Stimulated activated effector memory CD8-positive, alpha-beta T cell treated with anti-CD3 and anti-CD28 coated beads, Interleukin-12 subunit alpha, Interleukin-12 subunit beta, amount 100 ng/mL, for 72 hours (primary cell): ENCODE measurements at places on chromosomes 1 and 21.

GRCh38 chr1:100530880-100531487 lies 7.0 kb upstream of the GPR88 start:
- DNase-seq, result no peak

DNA sequence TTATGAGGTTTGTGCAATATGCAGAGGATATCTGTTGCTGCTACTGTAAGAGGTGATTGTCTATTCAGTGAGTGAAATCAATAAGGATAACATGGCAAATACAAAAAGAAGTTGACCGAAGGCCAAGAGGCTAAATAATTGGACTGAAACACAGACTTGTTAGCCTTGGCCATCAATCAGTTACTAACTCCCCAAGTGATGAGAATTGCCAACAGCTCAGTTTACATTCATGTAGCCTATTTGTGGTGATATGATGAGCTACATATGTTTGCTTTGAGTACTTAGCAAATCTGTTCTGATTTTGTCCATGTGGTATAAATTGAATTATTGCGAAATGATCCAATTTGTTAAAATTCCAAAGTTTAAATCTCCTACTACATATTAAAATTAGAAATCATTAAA lies 68.6 kb upstream of the VAV3 start:
- DNase-seq, result no peak

DNA sequence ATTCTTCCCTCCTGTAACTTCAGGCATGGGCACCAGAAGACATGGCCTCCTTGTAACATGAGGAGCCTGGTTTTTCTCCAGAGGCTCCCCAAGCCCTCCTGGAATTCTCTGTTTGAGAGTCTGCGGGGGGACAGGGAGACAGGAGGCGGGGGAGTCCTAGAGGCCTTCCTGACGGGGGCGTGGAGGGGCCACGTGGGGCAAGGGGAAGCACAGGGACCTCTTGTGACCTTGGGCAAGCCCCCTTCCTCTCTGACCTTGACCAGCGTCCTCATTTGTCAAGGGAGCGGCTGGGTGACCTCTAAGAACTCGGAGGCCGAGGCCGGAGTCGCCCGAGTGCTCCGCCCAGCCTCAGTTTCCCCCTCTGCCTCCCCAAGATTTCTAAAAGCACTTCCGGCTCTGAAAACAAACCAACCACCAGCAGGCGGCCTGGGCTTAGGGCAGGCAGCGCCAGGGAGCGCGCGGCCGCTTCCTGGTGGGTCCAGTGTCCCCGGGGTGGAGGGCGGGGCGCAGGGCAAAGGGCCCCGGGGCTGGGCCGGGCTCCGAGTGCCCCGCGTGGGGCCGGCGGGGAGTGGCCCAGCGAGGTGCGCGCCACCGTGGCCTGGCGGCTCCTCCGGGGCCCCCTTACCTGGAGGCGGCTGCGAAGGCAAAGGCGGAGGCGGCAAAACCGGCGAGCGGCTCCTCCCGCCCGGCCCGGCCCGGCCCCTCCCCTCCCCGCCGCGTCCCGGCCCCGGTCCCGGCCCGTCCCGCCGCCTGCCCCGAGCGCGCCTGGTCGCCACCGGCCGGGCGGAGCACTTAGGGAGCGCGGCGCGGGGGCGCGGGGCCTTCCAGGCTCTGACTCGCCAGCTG lies at the start of gene TMCO4:
Gene TMCO4 (minus strand): TSS at position 687 of the 846 bp plus-strand sequence. CDS start 19,158 bp downstream, outside the sequence.
- peak; percentile 49 for DNase-seq

DNA sequence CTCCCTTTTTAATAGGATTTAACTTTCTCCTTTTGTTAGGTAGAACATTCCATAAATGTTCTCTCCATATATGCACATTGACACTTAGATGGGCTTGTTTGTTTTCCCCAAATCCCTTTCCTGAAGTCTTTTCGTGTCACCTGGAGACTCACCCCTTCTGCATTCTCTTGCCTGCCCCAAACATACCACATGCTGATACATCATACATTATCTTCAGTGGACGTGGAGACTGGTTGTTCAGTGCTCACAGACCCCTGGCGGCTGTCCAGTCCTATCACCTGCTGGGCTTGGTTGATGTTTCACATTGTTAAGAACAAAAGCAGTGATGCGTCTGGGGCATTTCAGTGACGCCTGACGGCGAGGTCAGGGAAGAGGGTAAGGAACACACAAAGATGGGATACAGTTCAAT lies 22.2 kb downstream of the FMOD start:
- DNase-seq, result no peak

GRCh38 chr21:36396325-36396724 lies 11.1 kb downstream of the CHAF1B start:
- DNase-seq, result no peak

GRCh38 chr1:22819361-22819760 lies 108.7 kb downstream of the EPHB2 start:
- DNase-seq, result no peak

GRCh38 chr1:201710632-201711597 lies 118.0 kb upstream of the IPO9 start:
- no peak for DNase-seq

GRCh38 chr1:81435175-81435574 lies 365.6 kb upstream of the ADGRL2 start:
- no peak for DNase-seq

- no peak for DNase-seq
These were observed 161.3 kb downstream of the NEK7 start for GRCh38 chr1:198318085-198318484.

- no peak for DNase-seq
These were observed 127.8 kb downstream of the NTMT2 start for GRCh38 chr1:170273291-170274130.

- DNase-seq, result no peak
These were observed 648 bp downstream of the S100PBP start for GRCh38 chr1:32817815-32818786.

DNA sequence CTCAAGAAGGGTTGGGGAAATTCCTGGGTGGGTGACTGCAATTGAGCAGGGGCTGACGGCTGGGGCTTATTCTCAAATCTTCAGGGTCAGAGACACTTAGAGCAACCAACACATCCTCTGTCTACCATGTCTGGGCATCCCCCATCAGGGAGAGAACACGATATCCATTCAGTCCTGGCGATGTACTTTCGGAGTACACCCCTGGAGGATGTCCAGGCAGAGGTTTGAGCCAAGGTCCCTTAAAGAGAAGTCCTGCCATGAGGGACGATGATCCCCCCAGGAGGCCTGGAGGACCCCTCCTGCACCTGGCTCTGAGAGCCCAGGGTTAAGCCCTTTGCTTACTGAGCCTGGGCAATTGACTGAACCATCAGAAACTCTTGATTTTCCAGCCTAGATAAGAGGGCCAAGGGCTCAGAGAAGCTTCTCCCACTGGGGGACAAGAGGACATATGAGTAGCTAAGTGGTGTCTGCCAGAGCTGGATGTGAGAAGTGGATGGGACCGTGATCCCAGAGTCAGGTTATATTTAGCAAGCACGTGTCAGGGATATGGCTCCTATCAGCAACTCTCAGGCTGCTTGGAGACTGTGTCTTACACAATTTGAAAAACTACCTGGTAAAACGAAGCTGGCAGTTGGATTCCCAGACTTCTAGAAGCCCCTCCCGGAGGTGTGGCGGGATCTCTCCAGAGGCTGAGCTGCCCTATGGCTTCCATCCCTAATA lies 253.3 kb upstream of the VAMP3 start:
- DNase-seq, result no peak

GRCh38 chr1:156154317-156154749 lies 948 bp downstream of the SEMA4A start:
- DNase-seq, result peak; percentile 74

DNA sequence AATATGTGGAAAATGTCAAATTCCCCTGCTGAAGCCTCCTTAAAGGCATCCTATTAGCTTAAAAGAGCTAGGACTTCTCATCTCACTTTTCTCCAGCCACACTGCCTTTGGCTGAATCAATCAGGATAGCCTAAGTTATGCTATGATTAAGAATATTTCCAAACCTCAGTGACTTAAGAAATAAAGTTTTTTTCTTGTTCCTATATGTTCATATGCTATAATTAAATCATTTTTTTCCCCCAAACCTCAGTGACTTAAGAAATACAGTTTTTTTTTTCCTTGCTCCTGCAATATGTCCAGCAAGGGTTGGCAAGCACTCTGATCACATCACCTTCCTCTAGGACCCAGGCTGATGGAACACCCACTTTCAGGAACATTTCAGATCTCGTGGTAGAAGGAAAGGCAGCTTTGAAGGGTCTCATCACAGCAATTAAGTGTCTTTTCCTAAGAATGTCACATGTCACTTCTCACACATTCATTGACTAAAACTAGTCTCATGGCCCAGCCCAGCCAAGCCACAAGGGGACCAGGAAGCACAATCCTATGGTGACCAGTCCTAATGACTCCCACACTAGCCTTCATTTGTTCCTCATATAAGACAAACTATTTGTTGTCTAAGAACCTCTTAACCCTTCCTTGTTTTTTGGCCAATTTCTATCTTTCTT lies 6.3 kb upstream of the JUN start:
- no peak for DNase-seq

GRCh38 chr1:213089924-213090677 lies 39.1 kb downstream of the RPS6KC1 start:
- DNase-seq, result no peak

GRCh38 chr1:232380131-232380530 lies 249.8 kb downstream of the SIPA1L2 start:
- no peak for DNase-seq

- no peak for DNase-seq
These were observed 11.9 kb downstream of the ADGRB2 start for GRCh38 chr1:31752258-31752657.
